Omental fat pad (tissue), 4 donors: ENCODE measurements at places on chromosomes 7 and 10. TPM values are rescaled to one million over a fixed set of nuclear protein-coding genes. Genes with fewer than 3 reads are reported as not detected.

SP4 gene
- 10.6 TPM for total RNA-seq

TMEM196 gene
- 0.82 TPM for total RNA-seq

MYH16 gene
- total RNA-seq, result not detected

ALOX5 gene
- total RNA-seq, result 40.6 TPM

COL17A1 gene
- 1.7 TPM for total RNA-seq

LEP gene
- 306 TPM for total RNA-seq

UCN3 gene
- total RNA-seq, result not detected

FBXW4 gene
- total RNA-seq, result 50.0 TPM

ANKRD2 gene
- total RNA-seq, result not detected

ITPRID1 gene
- total RNA-seq, result not detected

HOXA7 gene
- total RNA-seq, result 4.6 TPM

RNLS gene
- total RNA-seq, result 13.3 TPM
